ENCODE measurements at places on chromosomes 5 and 9. TPM values are rescaled to one million over a fixed set of nuclear protein-coding genes. Genes with fewer than 3 reads are reported as not detected.

DNA sequence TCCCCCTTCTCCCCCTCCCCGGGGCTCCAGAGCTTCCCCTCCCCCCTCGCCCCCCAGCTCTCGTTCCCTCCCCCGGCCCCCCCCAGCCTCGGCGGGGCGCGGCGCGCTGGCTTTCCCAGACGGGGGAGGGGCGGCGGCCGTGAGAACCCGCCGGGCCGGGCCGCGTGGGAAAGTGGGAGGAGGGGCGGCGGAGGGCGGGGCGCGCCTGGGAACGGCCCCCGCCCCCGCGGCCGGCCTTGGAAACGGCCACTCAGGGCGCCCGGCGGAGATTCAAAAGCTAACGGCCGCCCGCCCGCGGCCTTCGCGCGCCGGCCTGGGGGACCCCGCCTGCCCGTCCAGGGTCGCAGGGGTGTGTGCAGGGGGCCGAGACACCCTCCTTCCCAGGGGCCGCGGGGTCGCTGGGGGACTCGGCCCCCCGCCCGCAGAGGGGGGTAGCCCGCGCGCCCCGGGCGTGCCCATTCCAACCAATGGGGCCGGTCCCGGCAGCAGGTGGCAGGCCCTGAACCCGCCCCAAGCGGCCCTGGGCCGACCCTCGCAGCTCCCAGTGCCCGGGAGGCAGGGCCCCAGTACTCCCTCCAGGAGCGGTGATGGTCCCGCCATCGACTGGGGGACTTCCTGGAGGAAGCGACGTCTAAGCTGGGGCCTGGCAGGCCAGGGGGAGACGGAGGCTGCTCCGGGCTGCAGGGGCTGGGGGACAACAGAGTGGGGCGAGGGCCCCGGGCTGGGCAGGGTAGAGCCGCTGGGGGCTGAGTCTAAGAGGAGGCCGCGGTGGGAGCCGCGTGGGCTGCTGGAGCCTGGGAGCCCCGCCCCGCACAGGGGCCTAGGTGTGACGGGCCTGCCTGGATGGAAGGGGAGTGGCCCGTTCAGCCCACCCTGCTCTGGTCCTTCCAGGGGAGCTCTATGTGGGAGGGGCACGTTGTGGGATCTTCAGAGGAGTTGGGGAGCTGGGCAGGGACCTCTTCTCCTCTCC is 14.2 kb upstream of the NRARP start:
- peak; percentile 62 for DNase-seq

GRCh38 chr5:17463653-17464052 is 34.4 kb upstream of the TAF11L2 start:
- DNase-seq, result no peak

DNA sequence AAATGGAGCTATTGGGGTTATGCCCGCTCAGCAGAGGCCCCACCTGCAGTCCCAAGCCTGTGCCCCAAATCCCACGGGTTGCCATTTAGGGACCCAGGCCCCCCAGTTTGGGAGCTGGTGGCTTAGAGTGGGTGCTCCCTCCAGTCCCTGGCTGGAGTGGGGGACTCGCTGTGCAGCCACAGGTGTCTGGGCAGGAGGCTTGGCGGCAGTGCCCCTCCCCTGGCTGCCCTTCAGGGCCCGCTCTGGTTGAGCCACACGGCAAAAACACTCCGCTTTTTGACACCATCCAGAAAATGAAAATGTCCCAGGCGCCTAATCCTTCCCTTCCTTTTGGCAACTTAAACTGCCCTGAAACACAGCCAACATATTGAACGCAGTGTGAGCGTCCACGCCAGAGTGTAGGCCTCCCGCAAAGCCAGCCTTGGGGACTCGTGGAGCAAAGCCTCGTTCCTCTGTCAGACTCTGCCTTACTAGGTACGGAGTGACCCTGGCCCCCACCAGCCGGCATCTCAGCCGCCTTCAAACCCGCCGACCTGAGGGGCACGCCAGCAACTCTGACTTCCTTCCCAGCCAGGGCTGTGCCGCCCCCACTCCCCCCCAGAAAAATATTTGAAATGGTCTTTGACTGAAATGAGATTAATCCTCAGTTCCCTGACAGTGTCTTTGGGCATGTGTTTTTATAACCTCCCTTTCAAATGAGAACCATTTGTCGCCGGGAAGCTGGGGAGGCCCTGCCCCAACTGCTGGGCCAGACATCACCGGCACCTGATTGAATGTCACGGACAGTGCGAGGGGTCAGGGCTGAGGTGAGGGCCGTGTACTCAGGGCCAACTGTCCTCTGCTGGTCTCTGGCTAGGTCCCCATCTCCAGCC is 98.5 kb upstream of the LMX1B start:
- no peak for DNase-seq

DNA sequence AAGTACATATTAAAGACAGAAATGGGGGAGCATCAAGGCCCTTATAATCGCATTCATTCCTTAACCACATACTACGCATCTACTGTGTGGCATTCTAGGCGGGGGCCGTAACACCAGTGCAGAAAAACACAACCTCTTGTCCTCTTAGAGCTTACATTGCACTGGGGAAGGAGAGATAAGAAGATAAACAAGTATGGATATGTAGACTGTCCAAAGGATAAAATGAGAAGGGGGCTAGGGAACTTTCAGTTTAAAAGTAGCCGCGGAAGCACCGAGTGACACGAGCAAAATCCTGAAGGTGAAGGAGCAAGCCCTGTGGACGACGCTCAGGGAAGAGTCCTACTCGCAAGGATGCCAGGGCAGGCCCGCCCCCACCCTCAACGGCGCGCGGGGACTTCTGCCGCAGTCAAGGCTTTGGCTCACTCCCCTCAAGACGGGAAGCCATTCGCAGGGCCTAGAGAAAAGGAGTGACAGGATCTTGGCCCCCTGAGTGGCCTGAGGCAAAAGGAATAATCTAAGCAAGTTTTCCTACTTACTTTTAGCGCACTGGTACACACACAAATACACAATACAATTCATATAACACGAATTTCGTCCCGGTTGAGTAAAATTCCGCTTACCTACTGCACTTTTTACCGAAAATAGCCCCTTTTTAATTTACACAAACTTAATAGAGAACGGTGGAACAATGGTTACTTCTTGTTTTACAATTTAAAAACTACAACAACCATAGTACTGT is 1.3 kb upstream of the NIPBL start:
- DNase-seq, result peak; percentile 72

The SLC4A9 gene
- 0.36 TPM for total RNA-seq

The SHROOM1 gene
- total RNA-seq, result 2.0 TPM

The LPAR1 gene
- not detected for total RNA-seq

- no peak for DNase-seq
Measured at GRCh38 chr9:98875536-98875935, 68.1 kb downstream of the GALNT12 start.

DNA sequence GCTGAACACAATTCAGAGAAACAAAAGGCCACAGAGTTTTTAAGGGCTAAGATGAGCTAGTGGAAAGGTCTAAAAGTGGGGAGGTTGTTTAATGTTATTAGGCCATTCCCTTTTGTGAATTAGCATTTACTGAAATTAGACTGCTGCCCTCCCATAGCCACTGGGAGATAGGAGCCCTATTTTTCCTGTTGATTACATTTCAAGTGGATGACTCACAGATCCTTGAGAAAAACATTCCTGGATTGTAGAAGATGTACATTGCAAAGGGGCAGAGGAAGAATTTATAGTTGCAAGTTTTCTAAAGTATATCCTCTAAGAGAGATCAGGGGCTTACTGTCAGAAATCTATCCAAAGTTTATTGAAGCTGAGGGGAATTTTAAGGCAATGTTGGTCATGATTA is 367.1 kb upstream of the IZUMO3 start:
- DNase-seq, result no peak

DNA sequence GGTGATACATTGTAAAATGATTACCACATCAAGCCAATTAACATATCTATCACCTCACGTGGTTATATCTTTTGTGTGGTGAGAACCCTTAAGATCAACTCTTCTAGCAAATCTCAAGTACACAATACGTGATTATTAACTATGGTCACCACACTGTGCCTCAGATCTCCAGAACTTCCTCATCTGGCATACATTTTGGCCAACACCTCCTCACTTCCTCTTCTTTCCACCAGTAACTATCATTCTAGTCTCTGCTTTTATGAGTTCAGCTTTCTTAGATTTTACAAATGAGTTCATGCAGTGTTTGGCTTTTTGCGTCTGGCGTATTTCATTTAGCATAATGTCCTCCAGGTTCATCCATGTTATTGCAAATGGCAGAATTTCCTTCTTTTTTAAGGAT is 35.8 kb downstream of the PRKACG start:
- DNase-seq, result no peak

GRCh38 chr5:150120062-150120441 is 33.7 kb upstream of the CSF1R start:
- no peak for DNase-seq
